ENCODE measurements at places on chromosomes 16 and 17. TPM values are rescaled to one million over a fixed set of nuclear protein-coding genes. Genes with fewer than 3 reads are reported as not detected.

The NOD2 gene
- total RNA-seq = 0.16 TPM

The SLC38A10 gene
- total RNA-seq = 12.3 TPM

The GSPT1 gene
- 75.2 TPM for total RNA-seq

The TVP23A gene
- total RNA-seq = 15.1 TPM

The CHTF8 gene
- total RNA-seq = 37.7 TPM

The HOXB9 gene
- not detected for total RNA-seq

The TP53TG3F gene
- total RNA-seq = not detected

The ADAD2 gene
- not detected for total RNA-seq

The DPEP3 gene
- not detected for total RNA-seq

The SLC52A1 gene
- total RNA-seq = not detected

The EXOSC6 gene
- total RNA-seq = 124 TPM

The NT5M gene
- total RNA-seq = 5.6 TPM

The NPIPB9 gene
- 3.1 TPM for total RNA-seq

The SULT1A2 gene
- not detected for total RNA-seq

The FBXW10 gene
- total RNA-seq = 0.47 TPM

The PROCA1 gene
- total RNA-seq = 3.3 TPM
